ENCODE measurements at places on chromosomes 4 and X. TPM values are rescaled to one million over a fixed set of nuclear protein-coding genes. Genes with fewer than 3 reads are reported as not detected.

RBM41 gene
- total RNA-seq: 12.0 TPM

GRCh38 chr4:163693776-163694175, 199.3 kb downstream of the TMA16 start:
- H3K4me1 ChIP-seq: no peaks in the 10 kb centered on the region
- no peaks in the 10 kb centered on the region for H3K27me3 ChIP-seq
- DNase-seq: no peak
- H3K27ac ChIP-seq: no peak overlapping the region
- no peaks in the 10 kb centered on the region for H3K36me3 ChIP-seq

DNA sequence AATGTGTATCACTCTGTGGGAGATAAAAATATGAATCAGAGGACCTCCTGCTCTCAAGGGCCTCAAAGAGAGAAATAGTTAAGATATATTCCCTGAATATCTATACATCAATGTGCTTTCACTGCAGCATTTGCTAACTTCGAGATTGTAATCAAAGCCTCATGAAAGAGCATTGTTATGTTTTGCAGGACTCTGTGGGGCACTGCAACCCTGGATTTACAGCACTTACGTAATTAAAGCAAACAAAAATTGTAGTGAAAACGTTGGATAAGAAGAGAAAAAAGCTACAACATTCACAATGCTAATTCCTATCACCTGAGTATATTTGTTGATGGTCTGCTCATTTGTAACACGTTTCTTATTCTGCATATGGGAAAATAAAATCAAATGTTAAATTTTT, 48.0 kb downstream of the ETNPPL start:
- no peak overlapping the region for H3K4me3 ChIP-seq
- no peaks in the 10 kb centered on the region for H3K4me1 ChIP-seq
- DNase-seq: no peak

GLUD2 gene
- total RNA-seq: 2.8 TPM

GAB1 gene
- 24.8 TPM for total RNA-seq

DNA sequence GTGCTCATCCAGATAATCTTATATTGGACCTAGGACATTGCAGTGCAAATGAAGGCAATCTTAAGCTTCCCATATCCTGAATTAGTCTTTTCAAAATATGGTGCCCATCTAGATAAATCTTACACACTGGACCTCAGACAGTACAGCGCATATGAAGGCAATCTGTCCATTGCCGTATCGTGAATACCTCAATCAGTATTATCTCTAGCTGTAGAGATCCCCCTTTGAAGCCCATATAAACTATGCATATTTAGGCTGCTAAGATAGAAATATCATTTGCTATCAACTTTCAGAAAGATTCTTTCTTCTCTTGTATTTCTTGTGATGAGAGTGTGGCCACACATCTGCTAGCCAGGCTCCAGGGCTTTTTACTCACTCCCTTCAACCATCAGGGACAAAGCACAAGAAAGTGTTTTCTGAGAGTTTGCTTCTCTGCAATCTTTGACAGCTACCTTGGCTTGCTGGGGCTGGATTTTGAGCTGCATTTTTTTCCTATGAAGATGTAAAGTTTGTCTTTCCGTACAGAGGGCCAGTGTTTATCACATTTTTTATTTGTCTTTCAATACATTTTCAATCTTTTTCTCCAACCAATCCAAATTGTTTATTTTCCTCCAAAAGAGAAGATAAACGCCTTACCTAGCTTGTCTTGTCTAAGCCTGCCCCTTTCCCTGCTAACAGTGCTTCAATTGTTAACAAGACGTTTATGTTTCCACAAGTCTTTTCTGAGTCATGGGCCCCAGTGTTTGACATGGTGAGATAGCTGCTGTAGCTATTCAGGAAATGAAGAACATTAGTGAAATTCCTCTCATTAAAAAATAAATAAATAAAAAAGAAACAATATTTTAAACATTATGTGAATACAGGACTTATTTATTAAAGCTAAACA, 57.6 kb upstream of the FAT1 start:
- no peaks in the 10 kb centered on the region for H3K27me3 ChIP-seq
- H3K4me1 ChIP-seq: no peaks in the 10 kb centered on the region
- DNase-seq: no peak
- H3K4me3 ChIP-seq: no peak overlapping the region

DNA sequence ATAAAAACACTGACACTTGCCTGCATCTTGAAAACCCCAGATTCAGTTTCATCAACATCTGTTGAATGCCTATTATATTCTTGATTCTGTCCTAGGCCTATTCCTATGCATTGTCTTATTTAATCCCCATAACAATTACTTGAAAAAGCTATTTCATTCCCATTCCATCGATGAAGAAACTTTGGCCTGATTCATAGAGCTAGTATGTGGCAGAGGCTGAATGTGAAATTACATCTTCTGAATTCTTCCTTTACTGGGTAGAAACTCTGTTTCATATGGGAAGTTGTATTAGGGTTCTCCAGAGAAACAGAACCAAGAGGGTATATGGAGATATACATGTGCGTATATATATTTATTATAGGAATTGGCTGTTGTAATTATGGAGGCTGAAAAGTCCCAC, 35.0 kb upstream of the SLC4A4 start:
- DNase-seq: no peak
- no peaks in the 10 kb centered on the region for H3K4me1 ChIP-seq
- no peaks in the 10 kb centered on the region for H3K27me3 ChIP-seq
- no peak overlapping the region for H3K4me3 ChIP-seq

DNA sequence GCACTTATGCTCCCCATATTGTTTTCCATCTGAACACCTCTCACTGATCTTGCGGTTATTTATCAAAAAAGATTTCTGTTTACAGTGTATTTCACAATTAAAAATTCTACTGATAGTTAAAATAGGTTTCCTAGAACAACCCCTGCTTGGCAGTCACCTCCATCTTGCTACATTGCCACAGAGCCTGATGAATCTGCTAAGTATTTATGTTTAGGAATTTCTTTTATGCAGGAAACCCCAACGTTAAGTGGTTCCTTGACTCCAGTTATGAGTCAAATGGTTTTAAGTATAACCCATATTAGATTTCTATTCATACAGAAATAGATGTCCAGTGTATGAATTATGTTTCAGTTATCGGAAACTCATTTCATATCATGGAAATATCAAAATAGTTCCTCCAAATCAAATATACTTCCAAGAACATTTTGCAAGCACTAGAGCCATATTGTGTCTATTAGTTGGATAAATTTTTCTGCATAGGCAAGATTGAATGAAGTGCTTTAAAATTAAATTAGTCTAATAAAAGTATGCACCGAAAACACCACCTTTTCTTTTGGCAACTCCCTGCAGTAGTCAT, 20.6 kb downstream of the GALNT7 start:
- H3K27ac ChIP-seq: no peak overlapping the region
- no peaks in the 10 kb centered on the region for H3K27me3 ChIP-seq
- H3K36me3 ChIP-seq: no peaks in the 10 kb centered on the region
- DNase-seq: no peak

POU4F2 gene
- total RNA-seq: not detected

DNA sequence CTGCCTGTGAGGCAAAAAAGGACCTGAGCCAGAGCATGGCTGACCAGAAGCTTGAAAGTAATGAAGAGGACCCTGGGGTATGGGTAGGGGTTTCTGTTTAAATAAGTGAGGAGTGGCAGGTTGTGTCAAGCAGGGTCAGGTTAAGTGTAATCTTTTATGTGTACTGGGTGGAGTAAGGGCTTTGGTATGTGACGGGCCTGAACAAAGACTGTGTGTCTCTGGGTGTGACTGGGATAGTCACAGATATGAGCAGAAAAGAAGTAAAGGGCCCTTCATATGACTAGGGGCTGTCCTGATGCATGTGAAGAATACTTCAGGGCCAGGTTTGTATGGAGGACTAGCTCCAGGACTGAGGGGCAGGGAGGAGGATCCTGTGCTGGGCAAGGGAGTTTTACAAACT, 82.4 kb downstream of the ITIH6 start:
- no peak overlapping the region for H3K4me3 ChIP-seq
- no peak for DNase-seq
- no peaks in the 10 kb centered on the region for H3K36me3 ChIP-seq
- H3K27ac ChIP-seq: no peak overlapping the region

DNA sequence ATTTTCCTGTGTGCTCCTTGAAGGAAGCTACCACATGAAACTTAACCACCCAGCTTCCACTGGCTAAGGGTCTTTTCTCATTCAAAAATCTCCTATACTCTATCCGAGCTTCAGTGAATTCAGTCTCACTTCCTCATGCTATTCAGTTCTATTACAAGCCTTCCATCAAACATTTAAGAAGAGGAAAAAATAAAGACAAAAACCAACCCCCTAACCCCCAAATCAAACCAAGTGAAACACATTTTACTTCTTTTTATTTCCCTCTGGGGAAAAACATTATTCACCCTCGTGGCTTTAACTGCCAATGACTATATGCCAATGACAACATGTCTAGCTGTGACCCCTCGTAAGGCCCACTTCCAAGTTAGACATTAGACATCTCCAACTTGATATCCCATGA, 16.2 kb upstream of the WDR19 start:
- no peaks in the 10 kb centered on the region for H3K27me3 ChIP-seq
- no peaks in the 10 kb centered on the region for H3K36me3 ChIP-seq
- DNase-seq: no peak
- H3K4me3 ChIP-seq: no peak overlapping the region
- H3K27ac ChIP-seq: no peak overlapping the region

- H3K4me3 ChIP-seq: no peak overlapping the region
- H3K27ac ChIP-seq: no peak overlapping the region
- H3K4me1 ChIP-seq: no peaks in the 10 kb centered on the region
- no peak for DNase-seq
- H3K36me3 ChIP-seq: no peaks in the 10 kb centered on the region
These were observed 17.7 kb upstream of the AP1AR start for GRCh38 chr4:112213856-112214255.

ARR3 gene
- not detected for total RNA-seq

- H3K36me3 ChIP-seq: no peaks in the 10 kb centered on the region
- no peaks in the 10 kb centered on the region for H3K27me3 ChIP-seq
- DNase-seq: no peak
- no peaks in the 10 kb centered on the region for H3K4me1 ChIP-seq
These were observed 25.6 kb upstream of the SORBS2 start for GRCh38 chr4:185837415-185838103.

GRCh38 chrX:39167791-39168190, 366.5 kb downstream of the MID1IP1 start:
- no peak overlapping the region for H3K4me3 ChIP-seq
- no peaks in the 10 kb centered on the region for H3K27me3 ChIP-seq
- DNase-seq: no peak

FAT4 gene
- 25.1 TPM for total RNA-seq

TENM3 gene
- total RNA-seq: 30.6 TPM

- no peak overlapping the region for H3K4me3 ChIP-seq
- no peaks in the 10 kb centered on the region for H3K36me3 ChIP-seq
- no peaks in the 10 kb centered on the region for H3K27me3 ChIP-seq
- H3K4me1 ChIP-seq: no peaks in the 10 kb centered on the region
These were observed 29.5 kb upstream of the PLP1 start for GRCh38 chrX:103747163-103747562.

BMPR1B gene
- 2.0 TPM for total RNA-seq

- H3K4me1 ChIP-seq: no peaks in the 10 kb centered on the region
- no peak for DNase-seq
- peak overlapping the region; percentile 48 for H3K4me3 ChIP-seq
- H3K27ac ChIP-seq: no peak overlapping the region
These were observed 3.9 kb downstream of the ARSJ start for GRCh38 chr4:113975578-113975977.

GNRHR gene
- total RNA-seq: not detected

SYTL5 gene
- 0.80 TPM for total RNA-seq

DNA sequence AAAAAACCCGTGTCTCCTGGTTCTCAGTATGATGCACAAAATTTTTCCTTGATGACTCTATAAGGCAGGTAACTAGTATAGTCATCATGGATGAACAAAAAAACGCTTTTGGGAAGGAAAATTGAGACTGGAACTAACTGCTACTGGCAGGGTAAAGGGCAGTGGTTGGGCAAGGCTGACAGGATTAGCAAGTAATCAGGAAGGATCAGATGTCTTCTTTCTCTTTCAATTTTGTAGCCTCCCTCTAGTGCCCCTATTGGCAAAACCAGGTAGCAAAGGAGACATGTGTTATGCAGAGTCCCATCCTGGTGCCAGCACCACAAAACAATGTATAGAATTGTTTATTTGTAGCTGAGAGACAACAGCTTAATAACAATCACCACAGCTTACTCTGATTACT, 12.8 kb upstream of the SLITRK4 start:
- H3K4me1 ChIP-seq: no peaks in the 10 kb centered on the region
- no peaks in the 10 kb centered on the region for H3K36me3 ChIP-seq
- H3K27me3 ChIP-seq: no peaks in the 10 kb centered on the region
- no peak overlapping the region for H3K27ac ChIP-seq
- DNase-seq: no peak

DNA sequence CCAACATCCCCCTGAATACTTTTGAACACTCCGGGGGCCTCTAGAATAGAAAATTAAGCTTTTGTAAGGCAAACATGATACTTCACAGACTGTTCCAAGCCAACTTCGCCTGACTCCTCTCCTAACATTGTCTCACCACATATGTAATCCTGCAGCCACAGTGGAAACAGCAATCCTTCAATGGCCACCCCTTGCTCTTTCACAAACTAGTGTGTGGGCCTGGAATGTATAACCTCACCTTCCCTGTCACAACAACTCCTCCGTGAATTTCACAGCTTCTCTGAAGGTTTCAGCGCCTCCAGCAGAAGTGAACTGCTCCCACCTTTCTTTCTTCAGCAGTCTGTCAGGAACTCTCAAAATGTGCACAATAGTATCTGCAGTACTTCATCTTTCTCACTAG, 185.1 kb downstream of the ADGRL3 start:
- H3K4me1 ChIP-seq: no peaks in the 10 kb centered on the region
- no peaks in the 10 kb centered on the region for H3K36me3 ChIP-seq
- H3K27ac ChIP-seq: no peak overlapping the region
- DNase-seq: no peak

DNA sequence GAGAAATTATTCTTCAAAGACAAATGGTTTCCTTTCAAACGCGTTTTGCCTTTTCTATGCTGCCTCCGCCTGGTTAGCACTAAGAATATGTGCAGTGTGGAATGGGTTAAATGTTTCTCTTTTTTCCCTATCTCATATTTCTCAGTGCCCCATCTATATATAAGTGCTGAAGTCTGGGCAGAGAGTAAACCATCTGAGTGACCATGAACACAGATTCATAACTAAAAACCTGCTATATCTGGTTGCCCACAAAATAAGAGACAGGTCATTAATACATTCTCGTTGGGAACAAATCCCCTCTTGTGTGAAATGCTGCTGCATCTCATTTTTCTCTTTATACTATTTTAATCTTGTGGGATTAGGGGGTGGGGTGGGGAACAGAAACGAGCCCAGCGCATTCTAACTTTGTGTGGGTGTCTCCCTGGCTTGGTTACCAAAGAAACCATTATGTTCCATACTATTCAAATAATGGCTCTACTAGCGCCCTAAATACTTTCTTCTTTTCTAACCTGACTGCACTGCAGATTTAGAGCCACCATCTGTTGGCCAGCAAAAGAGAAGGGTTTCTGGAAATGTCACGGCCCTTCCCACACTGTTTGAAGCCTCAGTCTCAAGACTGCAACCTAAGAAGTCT, 42.2 kb upstream of the PTCHD1 start:
- no peak overlapping the region for H3K4me3 ChIP-seq
- H3K4me1 ChIP-seq: no peaks in the 10 kb centered on the region
- no peak for DNase-seq
- H3K27me3 ChIP-seq: no peaks in the 10 kb centered on the region
- no peaks in the 10 kb centered on the region for H3K36me3 ChIP-seq

Measured in breast epithelium (tissue), 4 donors.